ENCODE measurements at places on chromosomes 2 and 18. TPM values are rescaled to one million over a fixed set of nuclear protein-coding genes. Genes with fewer than 3 reads are reported as not detected.

Gene MC5R
- not detected for total RNA-seq

Gene TGFBRAP1
- 19.6 TPM for total RNA-seq

Gene L3MBTL4
- total RNA-seq = 0.65 TPM

Gene TEX44
- total RNA-seq = not detected

Gene LYG1
- total RNA-seq = 1.9 TPM

Gene GALNT5
- 0.20 TPM for total RNA-seq

Gene POTEJ
- total RNA-seq = not detected

Measured in neural crest cell (in vitro differentiated cells).